ENCODE measurements at places on chromosomes 4 and X.

DNA sequence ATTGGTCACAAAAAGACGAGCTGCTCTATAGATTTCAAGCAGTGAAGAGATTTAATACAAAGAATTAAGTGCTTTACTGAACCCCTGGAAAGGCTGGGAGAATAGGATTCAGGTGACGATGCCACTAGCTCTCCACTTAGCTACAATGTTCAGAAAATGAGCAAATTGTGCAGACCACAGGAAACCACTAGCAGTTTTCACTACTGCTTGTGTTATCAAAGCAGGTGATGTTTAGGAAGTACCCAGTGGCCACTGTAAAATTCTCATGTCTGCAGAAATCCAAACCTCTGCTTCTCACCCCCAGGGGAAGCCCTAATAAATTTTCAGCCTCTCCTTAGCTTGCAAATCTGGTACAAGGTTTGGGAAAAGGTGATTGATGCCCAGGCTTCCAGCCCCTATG lies 165.1 kb downstream of the IL1RAPL1 start:
- DNase-seq = no peak

GRCh38 chr4:182429896-182430295 lies 186.7 kb downstream of the TENM3 start:
- no peak for DNase-seq

- no peak for DNase-seq
Measured at GRCh38 chr4:79023799-79024770, 84.8 kb upstream of the PAQR3 start.

DNA sequence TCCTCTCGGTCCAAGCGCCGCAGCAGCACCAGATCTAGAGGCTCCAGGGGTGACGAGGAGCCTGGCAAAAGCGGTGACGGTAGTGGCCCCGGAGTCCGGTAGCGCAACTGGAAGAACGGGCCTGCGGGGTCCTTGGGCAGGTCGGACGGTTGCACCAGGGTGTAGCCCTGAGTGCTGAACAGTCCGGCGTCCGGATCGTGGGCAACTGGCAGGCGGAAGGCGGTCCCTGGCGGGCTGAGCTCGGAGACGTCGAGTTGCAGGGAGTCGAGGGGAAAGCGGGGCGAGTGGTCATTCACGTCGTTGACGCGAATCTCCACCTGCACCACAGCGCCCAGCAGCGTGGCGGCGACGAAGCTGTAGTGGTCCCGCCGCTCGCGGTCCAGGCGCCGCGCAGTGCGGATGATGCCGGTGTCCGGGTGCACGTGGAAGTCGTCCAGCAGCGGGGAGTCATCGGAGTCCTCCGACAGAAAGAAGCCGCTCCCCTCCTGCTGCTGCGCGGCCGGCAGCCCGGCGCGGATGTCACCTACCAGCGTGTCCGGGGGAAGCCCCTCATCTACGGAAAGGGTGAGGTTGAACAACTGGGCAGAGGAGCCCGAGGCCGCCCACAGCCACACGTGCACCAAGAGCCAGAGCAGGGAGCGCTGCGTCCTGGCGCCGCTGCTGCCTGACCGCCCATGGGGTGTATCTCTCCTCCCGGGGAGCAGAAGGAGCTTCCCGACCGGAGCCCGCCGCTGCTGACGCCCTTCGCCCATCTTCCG lies 837 bp downstream of the DCHS2 start:
- DNase-seq = no peak

GRCh38 chrX:64097891-64098290 lies 107.6 kb downstream of the AMER1 start:
- DNase-seq = no peak

- DNase-seq = no peak
Measured at GRCh38 chrX:48945517-48946348, 11.7 kb downstream of the OTUD5 start.

DNA sequence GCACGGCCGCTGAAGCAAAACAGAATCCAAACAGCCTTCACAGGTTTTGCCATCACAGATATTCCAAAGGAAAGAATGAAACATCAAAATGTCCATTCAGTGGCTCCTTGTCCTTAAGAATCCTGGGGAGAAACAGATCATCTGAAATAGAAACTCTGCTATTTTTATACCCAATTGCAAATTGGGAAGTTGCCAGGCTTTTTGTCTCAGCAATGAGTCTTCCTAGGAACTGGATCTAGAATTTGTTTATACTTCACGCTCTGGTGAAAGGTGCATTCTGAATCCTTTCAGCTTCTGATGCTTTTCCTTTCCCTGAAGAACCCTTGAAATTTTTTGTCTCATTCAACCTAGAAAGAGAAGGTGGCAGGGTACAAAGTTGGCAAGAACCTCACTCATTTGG lies 218.9 kb downstream of the FBXW7 start:
- no peak for DNase-seq

GRCh38 chrX:9310616-9311015 lies 154.2 kb upstream of the TBL1X start:
- no peak for DNase-seq

DNA sequence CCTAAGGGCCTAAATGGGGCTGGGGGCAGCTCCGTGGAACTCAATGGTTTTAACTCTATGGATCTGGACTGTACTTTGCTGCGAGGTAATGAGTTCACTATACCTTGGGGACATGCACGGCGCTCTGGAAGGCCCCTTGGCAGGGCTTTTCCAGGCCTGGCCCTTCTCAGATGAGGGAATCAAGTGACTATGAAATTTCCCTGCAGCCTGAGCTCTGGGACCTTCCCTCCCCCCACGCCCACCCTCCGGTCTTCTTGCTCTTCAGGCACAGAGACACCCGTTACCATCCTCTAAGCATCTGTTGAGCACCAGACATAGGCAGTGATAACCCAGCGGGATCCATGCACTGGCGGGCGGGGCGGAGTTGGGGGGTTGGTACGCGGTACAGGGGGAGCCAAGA lies 109.2 kb downstream of the PSAPL1 start:
- DNase-seq = no peak

DNA sequence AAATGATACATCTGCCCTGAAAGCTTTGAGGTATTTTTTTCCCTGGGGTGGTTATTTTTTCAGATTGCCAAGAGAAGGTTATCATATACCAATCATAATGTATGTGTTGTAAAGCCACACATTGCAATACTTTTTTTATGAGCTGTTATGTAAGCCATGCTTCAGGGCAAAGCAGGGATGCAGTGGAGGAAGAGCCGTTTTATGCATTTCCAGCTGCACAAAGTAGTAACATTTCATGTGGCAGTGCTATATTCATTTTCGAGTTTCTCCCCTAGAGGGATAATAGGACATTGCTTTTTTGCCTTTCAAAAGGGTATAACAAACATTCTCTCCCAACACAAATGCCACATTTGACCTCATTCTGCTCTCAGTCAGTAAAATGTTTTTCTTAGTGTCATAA lies 68.5 kb downstream of the GALNT7 start:
- DNase-seq = no peak

Data from AG04449 (cell line).